ENCODE measurements at places on chromosomes 4 and X.

GRCh38 chrX:123330229-123330942, 146.3 kb downstream of the GRIA3 start:
- no peak for DNase-seq

DNA sequence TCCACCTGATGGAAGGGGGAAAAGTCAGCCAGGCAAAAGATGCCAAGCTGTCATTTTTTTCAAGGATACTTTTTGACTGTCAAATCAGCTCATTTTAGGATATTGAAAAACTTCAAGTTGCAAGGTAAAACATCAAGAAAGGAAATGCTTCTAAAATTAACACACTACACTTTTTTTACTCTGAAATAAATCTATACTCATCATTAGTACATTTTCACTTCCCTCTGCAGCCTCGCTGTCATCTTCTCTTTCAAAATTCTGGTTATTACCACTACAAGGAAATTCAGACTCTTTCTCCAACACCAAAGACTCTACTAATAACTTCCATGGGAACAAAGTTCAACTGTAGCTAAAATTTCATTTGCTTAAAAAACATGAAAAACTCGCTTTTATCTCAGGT, 41.6 kb downstream of the APBB2 start:
- no peak for DNase-seq

GRCh38 chr4:1261107-1261928, 12.4 kb upstream of the CTBP1 start:
- no peak for DNase-seq

- no peak for DNase-seq
Observed at GRCh38 chr4:152843481-152844090, 63.8 kb downstream of the ARFIP1 start.

- no peak for DNase-seq
Observed at GRCh38 chr4:159767406-159767805, 664.5 kb downstream of the RAPGEF2 start.

- no peak for DNase-seq
Observed at GRCh38 chr4:108834835-108835384, 72.1 kb upstream of the ETNPPL start.
